ENCODE measurements at places on chromosomes 1 and 21.

- no peak for DNase-seq
Measured at GRCh38 chr1:206741142-206741701, 29.4 kb upstream of the IL19 start.

DNA sequence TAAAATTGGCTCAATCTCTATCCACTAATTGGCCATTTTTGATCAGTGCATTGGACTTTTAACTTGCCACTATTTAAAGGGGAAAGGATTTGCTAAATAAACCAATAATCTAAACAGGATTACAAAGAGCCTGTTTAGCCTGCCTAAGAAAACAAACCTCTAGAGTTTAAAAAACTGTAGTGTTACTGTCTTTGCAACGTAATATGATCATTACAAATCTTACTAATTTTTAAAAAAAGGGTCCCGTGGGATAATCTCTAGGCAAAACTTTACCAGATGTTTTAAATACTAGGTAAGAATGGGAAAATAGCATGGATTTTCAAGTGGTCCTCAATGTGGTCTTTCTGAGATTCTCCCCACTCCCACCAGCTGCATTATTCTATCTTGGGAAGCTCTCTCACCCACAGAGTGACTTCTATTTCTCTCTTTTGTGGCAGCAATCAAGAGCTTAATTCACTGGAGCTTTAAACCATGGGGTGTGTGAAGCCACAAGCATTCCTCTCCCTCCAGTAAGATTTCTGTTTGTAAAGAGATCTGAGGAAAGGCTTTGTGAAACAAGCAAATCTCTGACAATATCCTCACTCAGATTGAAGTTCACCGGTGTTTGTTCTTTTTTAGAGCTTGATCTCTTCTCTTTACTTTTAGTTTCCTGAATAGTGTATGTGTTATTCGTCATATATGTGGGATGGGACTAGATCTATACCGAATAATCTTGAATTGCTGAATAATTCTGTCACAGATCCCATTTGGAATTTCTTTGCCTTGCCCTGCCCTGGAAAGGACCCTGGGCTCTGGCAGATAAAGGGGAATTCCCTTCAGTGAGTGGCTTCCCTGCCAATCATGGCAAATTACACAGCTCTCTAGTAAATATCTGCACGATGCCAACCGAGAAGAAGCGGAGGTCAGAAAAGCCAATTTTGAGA is 132.2 kb downstream of the TLR5 start:
- no peak for DNase-seq

GRCh38 chr1:27275696-27276095 is 41.3 kb downstream of the WDTC1 start:
- no peak for DNase-seq

- DNase-seq, result no peak
Measured at GRCh38 chr1:77671836-77672235, 10.6 kb downstream of the ZZZ3 start.

GRCh38 chr1:202203238-202204039 is 9.8 kb downstream of the LGR6 start:
- DNase-seq, result no peak

- no peak for DNase-seq
Measured at GRCh38 chr1:44929531-44929930, 56.9 kb downstream of the EIF2B3 start.

DNA sequence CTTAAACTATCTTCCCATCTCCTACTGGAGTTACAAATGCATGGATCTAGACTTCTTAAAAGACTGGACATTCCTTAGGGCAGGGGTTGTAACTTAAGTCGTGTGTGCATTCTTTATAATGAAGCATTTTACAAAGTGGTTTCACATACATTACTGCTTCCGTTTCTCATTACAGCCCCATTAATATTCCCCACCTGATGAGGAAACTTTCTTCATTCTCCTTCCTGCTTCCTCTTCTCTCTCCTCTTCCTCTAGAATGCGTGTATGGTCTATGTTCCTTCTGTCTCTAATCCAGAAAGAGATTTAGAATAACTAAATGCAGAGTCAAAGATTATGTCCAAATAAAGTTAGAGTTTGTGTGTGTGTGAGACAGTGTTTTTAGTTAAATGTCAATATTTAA is 1.8 kb upstream of the CAP1 start:
- DNase-seq, result no peak

DNA sequence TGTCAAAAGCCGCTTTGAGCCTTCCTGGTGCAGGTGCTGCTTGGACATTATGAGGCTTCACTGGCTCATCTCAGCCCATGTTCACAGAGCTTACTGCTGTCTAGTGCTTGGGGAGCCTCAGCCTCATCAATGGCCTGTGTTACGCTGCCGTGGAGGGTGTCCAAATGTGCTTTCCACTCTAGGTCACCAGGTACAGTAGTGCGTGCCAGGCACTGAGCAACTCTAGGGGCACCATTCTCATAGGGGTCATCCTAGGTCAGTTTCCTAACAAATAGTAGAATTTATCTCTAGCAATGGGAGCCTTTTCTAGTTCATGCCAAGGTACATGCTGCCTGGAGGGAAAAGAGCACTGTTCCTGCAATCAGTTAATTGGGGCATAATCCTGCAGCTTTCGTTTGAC is 193.8 kb downstream of the DYRK1A start:
- no peak for DNase-seq

DNA sequence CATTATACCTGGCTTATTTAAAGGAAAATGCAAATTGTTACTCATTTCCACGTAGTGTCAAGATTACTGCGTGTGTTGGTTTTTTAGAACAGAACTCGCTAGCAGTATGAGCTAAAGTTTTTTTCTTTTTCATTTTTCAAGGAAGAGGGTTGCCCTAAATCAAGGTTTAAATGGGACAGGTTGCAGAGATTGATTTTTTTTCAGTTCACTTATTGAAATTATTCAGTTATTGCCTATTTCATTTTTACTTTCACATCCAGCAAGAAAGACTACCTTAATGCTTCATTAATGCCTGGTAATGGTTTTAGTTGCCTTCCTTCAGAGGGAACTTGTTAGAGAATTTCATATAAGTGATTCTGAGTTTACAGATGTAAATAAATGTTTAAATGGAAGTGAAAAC is 5.6 kb downstream of the FAM20B start:
- DNase-seq, result no peak

All from head of caudate nucleus (tissue), 42 donors.